Fibroblast of the conjunctiva (primary cell): ENCODE measurements at places on chromosomes 5 and 9.
A peak's percentile ranks its signal among the peaks of the same experiment; 100 is the strongest.

GRCh38 chr9:40928803-40929487 is 199.5 kb downstream of the FOXD4L6 start:
- DNase-seq = no peak

GRCh38 chr5:77077829-77078176 is 9.3 kb downstream of the ZBED3 start:
- DNase-seq = no peak

- no peak for DNase-seq
These were observed 29.7 kb upstream of the EFNA5 start for GRCh38 chr5:107700481-107700880.

DNA sequence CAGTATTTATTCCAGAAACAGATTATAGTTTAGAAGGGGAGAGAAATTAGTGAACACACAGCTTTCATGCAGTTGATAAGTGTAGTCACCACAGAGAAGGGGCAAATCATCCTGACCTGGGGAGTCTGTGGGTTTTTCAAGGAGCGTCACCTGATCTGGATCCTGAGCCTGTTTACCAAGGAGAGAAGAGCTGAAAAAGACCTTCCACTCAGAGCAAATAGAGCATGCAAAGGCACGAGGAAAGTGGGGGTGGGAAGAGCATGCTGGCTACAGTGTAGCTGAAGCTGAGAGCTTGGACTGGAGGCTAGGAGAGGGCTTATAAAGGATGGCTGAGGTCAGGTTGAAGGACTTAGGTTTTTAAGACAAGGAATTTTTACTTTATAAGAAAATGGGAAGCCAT is 30.4 kb downstream of the ACO1 start:
- DNase-seq = no peak

DNA sequence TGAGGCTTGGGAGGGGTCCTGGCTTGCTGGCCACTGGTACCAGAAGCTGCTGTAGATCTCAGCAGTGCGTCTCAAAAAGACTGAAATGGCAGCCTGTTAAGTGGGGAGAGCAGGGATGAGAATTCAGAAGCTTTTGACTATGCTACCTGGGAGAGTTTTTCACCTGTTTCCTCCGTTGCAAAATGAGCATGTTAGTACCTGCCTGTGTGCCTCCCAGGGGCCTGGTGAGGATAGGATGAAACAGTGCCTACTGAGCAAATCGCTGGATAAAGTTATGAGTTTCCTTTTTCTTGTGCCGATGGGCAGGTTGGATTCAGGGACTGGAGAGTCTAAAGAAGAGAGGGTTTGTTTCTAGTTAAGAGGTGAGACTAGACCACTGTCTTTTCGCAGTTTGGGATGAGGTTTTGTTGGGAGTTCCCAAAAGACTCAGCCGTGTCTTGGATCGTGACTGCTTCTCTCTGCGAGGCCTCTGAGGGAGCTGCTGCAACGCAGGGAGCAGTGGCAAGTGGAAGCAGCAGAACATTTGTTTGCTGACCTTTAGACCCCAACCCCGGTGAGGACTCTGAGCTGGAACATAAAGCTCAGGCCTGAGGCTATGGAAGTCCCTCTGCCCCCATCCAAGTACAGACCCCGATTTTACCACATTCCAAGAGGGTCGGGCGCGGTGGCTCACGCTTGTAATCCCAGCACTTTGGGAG is 1.4 kb downstream of the RALGPS1 start:
- DNase-seq = no peak

DNA sequence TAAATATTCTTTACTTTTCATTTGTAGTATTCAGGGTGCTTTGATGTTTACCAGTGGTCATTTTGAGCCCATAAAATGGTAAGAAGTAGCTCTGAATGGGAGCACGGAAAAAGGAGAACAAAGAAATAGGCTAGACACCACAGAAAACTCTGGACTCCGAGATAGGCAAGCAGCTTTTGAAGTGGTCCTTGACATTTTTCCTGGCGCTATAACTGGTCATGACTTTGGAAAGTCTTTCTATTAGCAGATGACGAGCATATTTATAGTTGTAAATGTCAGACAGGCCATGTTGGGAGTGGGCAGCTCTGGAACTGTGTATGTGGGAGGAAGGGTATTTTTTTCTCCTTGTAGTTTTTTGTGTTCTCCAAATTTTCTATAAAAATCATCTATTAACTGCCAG is 126.1 kb upstream of the POC5 start:
- no peak for DNase-seq

GRCh38 chr9:88071331-88071730 is 66.9 kb downstream of the SPATA31C2 start:
- DNase-seq = no peak

- DNase-seq = no peak
These were observed 42.4 kb upstream of the LARP1 start for GRCh38 chr5:154712518-154713437.

- DNase-seq = no peak
These were observed 58.6 kb downstream of the DIAPH1 start for GRCh38 chr5:141560151-141560550.

- peak; percentile 37 for DNase-seq
These were observed 25.1 kb upstream of the CDKN2AIPNL start for GRCh38 chr5:134436523-134437339.

DNA sequence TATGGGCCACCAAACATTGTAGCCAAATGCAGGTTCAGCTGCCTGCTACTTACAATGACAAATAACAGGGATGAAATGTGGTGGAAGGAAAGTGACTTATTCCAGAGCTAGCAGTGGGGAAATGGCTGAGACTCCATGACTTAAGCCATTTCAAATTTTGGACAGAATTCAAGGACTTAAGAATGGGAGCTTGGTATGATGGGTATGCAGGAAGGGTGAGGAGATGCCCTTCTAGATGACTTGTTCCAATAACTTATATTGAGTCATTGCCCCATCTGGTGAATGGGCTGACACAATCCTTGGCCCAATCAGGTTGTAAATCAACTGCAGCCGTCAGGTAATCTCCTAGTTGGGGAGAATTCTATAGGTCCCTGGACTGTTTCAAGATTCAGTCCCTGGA is 230.7 kb upstream of the SGCD start:
- DNase-seq = no peak

DNA sequence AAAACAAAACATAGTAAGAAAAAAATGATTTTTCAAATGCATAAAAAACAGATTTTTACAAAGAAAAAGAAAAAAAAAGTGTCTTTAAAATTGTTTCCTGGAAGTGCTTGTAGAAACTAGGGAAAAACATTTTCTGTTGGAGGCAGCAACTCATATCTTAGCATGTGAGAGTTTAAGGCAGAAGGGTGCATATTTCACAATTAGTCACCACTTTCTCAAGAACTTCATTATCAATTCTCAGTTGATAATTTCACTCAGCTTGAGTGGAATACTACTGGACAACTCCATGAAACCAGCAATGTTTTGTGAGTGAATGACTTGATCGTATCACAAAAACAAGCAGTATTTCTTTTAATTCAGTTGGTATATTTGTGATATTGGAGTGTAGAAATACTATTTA is 508.3 kb upstream of the DAB2 start:
- no peak for DNase-seq

GRCh38 chr9:114288193-114289091 is 34.5 kb upstream of the ORM1 start:
- DNase-seq = no peak

DNA sequence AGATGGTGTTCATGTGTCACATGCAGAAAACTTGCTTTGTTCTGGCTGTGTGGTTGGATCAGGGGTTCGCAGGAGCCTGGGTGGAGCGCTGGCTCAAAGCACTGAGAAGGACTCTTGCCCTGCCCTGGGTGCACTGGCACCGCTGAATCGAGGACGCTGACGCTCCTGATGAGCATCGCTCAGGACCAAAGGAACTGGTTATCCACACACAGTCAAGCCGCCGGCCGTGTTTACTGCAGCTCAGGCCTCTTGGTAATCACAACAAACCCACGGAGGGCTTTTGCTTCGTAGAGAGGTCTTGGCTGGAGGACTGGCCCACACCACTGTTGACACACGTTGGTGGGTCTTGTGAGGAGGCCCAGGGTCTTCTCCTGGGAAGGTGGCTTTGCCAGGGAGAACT is 299.4 kb upstream of the IRX2 start:
- DNase-seq = no peak

GRCh38 chr5:72328172-72328571 is 8.0 kb downstream of the PTCD2 start:
- peak; percentile 46 for DNase-seq

- DNase-seq = no peak
These were observed 796 bp upstream of the TPRN start for GRCh38 chr9:137201205-137201868.

DNA sequence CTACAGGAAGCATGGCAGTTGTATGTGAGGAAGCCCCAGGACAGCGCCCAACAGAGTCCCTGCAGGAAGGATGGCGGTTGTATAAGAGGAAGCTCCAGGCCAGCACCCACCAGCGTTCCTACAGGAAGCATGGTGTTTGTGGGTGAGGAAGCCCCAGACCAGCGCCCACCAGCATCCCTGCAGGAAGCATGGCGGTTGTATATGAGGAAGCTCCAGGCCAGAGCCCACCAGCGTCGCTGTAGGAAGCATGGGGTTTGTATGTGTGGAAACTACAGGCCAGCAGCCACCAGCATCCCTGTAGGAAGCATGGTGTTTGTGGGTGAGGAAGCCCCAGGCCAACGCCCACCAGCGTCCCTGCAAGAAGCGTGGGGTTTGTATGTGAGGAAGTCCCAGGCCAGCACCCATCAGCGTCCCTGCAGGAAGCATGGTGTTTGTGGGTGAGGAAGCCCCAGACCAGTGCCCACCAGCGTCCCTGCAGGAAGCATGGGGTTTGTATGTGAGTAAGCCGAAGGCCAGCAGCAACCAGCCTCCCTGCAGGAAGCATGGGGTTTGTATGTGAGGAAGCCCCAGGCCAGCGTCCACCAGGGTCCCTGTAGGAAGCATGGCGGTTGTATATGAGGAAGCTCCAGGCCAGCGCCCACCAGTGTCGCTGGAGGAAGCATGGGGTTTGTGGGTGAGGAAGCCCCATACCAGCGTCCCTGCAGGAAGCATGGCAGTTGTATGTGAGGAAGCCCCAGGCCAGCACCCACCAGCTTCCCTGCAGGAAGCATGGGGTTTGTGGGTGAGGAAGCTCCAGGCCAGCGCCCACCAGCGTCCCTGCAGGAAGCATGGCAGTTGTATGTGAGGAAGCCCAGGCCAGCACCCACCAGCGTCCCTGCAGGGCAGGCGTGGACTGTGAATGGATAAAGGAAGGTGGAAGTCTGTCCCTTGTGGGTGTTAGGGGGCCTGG is 79.0 kb downstream of the DAP start:
- DNase-seq = no peak

- no peak for DNase-seq
These were observed 17.2 kb downstream of the AGXT2 start for GRCh38 chr5:35030426-35031100.

- no peak for DNase-seq
These were observed 129.8 kb upstream of the IL12B start for GRCh38 chr5:159459951-159460538.

DNA sequence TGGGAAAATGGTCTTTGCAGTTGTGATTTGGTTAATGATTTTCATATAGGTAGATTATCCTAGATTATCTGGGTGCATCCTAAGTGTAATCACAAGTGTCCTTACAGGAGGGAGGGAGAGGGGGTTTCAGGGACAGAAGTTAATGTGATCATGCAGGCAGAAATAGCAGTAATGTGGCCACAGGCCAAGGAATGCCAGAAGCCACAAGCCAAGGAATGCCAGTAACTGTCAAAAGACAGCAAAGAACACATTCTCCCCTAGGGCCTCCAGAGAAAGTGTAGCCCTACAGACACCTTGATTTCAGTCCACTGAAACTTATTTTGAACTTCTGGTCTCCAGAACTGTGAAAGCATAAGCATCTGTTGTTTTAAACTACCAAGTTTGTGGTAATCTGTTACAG is 2074.5 kb downstream of the MAT2B start:
- DNase-seq = no peak

- DNase-seq = no peak
These were observed 5.6 kb upstream of the COL23A1 start for GRCh38 chr5:178595750-178596149.

- no peak for DNase-seq
These were observed 993.9 kb upstream of the ACO1 start for GRCh38 chr9:31390403-31391025.

DNA sequence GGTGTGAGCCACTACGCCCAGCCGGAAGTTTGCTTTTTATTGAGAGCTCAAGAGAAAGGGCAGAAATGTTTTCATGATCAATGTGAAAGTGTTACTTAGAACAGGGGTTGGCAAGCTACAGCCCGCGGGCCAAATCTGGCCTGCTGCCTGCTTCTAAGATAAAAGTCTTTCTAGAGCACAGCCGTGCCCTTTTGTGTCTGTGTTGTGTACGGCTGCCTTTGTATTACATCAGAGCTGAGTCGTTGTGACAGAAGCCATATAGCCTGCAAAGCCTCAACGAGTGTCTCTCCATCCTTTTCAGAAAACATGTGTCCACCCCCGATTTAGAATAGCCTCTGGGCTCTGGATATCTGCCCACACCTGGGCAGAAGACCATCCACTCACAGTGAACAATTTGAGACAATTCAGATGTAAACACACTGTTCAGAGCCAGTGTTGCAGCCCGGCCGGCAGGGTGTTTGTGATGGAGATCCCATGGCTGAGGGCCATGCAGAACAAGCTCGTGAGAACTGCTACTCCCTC is 28.8 kb downstream of the AK8 start:
- DNase-seq = no peak

- no peak for DNase-seq
These were observed 2.2 kb upstream of the SPTAN1 start for GRCh38 chr9:128550226-128550625.

- peak; percentile 49 for DNase-seq
These were observed 8.9 kb upstream of the FBXO38 start for GRCh38 chr5:148374690-148375360.

DNA sequence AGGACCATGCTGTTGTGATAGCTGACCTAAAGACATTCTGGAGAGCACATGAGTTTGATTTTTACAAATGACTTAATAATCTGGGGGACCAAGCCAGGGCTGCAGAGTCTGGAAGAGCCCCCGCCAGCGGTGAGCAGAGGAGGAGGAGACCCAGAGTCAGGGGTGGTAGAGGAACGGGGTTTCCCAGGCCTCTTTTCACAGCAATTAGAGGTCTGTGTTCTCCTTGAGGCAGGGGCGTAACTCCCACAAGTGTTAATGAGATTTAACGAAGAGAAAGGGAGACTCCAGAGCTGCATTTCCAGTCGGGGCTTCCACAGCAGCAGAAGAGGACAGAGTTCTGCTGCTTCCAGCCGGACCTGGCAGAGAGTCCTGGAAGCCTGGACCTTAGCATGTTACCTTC is 137.9 kb upstream of the SLC24A2 start:
- no peak for DNase-seq

- DNase-seq = peak; percentile 12
These were observed 432.5 kb upstream of the MEF2C start for GRCh38 chr5:89315286-89316100.

DNA sequence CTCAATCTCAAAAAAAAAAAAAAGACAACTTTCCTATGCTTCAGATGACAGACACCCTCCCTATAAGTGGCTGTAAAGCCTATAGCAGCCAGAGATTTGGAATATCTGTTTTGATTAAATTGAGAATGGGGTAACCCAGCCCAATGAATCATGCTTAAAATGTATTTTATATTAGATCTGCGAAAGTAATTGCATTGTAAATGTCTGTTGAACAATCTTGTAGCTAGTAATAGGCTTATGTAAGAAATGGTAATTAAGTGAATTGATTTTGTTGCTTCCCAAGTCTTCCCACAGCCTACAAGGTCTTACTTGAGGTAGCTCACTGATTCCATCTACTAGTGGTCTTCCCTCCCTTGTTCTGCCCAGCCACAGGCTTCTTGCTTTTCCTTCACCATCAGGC is 590.7 kb downstream of the ACTL7B start:
- no peak for DNase-seq

- DNase-seq = no peak
These were observed 93.7 kb upstream of the SMC5 start for GRCh38 chr9:70165006-70165602.
